Breast epithelium (tissue), 4 donors: ENCODE measurements at places on chromosomes 2 and 18. TPM values are rescaled to one million over a fixed set of nuclear protein-coding genes. Genes with fewer than 3 reads are reported as not detected.

DNA sequence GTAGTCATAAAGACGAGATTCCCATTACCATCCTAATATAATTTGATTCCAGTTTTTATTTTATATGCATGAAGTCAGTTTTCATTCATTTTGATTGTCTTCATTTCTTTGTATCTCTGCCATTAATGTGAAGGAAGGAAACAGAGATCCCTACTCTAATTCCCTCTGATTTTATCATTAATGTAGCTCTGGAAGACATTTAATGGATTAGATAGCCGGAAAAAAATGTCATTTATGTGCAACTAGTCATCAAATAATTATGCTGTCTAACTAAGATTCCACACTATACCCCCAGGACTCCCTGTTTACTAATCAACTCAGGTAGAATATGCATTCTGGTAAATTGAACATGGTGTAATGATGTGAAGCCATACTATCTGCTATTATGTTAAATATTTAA lies 19.9 kb downstream of the RHBDD1 start:
- no peak for DNase-seq

DNA sequence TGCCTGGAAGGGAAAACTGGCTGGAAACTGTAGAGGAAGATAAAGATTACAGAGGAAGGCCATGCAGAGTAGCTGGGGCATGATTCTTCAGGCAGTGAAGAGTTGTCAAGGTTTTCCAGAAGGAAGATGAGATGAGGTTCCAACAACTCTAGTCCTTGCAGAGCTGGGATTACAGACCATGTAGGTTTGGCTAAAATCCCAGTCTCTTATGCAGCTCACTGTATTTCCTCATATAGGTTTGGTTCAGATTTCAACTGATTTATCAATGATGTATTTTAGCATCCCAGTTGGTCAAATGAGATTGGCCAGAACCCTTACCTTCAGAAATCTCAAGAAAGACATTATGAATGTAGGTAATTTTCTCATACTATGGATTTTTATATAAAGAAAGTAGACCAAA lies 16.4 kb downstream of the FAP start:
- DNase-seq: no peak

- no peak for DNase-seq
Measured at GRCh38 chr2:23312996-23313606, 71.9 kb upstream of the KLHL29 start.

GRCh38 chr18:44921974-44922373 lies 241.3 kb downstream of the SETBP1 start:
- no peak for DNase-seq

DNA sequence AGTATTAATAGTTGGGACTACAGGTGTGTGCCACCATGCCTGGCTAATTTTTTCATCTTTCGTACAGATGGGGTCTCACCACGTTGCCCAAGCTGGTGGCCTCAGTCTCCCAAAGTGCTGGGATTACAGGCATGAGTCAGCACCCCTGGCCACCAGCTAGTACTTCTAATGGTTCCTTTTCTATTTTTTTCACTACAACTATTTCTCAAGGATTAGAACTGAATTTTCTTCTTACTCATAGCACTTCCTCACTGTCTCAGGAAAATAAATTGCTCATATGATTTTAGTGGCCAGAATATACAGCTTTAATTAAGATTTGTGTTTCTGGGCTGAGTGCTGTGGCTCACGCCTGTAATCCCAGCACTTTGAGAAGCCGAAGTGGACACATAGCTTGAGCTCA lies 43.2 kb upstream of the SOS1 start:
- no peak for DNase-seq

- DNase-seq: no peak
Measured at GRCh38 chr2:224055101-224055500, 16.0 kb upstream of the SERPINE2 start.

Gene RBFA
- total RNA-seq: 35.2 TPM

Gene RGPD3
- 2.2 TPM for total RNA-seq

DNA sequence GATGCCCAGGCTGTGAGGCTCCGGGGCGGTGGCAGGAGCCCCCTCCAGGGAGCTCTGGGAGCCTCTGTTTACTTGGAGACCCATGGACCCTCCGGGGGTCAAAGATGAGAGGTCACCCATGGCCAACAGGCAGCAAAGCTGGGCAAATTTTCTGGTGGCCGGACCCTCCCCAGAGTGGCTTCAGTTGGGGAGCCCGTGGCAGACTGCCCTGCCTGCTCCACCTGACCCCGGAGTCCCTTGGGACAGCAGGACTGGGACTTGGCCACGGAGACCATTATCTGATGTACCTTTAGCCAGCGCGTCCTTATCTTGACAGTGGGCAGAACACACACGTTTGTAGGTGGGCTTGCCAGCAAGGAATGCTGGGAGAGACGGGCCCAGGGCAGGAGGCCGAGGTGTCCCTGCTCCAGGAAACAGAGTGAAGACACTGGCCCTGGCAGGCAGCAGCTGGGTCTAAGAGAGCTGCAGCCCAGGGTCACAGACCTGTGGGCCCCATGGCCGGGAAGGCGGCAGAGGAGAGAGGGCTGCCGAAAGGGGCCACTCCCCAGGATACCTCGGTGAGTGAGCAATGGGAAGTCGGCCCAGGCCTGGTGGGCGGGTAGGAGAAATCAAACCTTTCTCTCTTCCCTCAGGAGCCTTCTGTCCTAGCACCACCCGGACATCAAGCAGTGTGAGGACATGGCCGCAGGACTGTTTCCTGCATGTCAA lies at the start of the genes ABCG5 and ABCG8:
Gene ABCG5, minus strand, starts transcription at position 280 of the 708 bp plus-strand sequence. Its CDS starts 160 bp downstream, at position 120.
Gene ABCG8, plus strand, starts transcription at position 412 of the 708 bp plus-strand sequence. Its CDS starts 83 bp downstream, at position 495.
- no peak for DNase-seq

Gene CRYGD
- total RNA-seq: not detected

Gene KCNG2
- total RNA-seq: 1.6 TPM

- no peak for DNase-seq
Measured at GRCh38 chr2:219514196-219514761, at the start of gene ASIC4. ASIC4 (plus strand) TSS chr2:219514482; CDS start chr2:219514725, 243 bp downstream.

Gene PLGLB2
- 5.6 TPM for total RNA-seq

Gene KIAA2012
- not detected for total RNA-seq

Gene PPIG
- 67.9 TPM for total RNA-seq

DNA sequence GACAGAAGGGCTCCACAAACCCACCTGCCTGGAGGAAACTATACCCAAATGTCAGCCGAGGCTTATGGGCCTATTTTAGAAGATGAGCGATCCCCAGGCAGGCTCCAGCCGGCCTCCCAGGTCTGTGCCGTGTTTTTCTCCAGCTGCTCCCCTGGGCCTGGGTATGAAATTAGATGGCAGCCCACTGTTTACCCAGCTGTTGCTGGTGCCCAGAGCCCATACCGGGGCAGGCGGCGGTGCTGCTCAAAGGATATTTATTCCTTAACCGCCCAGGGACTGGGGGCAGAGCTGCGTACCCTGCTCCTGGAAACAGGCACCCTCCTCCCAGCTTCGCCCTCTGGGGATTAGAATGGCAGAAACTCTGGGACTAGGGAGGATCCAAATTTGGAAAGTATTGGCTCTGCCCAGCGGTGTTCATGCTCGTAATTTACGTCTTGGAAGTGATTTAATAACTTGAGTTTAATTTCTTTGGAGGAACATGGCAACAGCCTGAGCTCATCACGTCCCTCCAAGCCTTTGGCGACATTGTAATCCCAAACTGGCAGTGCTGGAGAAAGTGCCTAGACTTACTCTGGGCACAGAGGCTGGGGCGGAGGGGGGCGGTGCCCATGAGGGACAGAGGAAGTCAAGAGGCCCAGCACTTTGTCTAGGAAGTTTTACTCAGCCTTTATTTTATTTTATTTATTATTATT lies 199.2 kb downstream of the KLHL29 start:
- DNase-seq: no peak

Gene FSIP2
- 0.64 TPM for total RNA-seq

Gene UGT1A9
- total RNA-seq: not detected

GRCh38 chr2:190794790-190795189 lies 85.8 kb upstream of the GLS start:
- no peak for DNase-seq

DNA sequence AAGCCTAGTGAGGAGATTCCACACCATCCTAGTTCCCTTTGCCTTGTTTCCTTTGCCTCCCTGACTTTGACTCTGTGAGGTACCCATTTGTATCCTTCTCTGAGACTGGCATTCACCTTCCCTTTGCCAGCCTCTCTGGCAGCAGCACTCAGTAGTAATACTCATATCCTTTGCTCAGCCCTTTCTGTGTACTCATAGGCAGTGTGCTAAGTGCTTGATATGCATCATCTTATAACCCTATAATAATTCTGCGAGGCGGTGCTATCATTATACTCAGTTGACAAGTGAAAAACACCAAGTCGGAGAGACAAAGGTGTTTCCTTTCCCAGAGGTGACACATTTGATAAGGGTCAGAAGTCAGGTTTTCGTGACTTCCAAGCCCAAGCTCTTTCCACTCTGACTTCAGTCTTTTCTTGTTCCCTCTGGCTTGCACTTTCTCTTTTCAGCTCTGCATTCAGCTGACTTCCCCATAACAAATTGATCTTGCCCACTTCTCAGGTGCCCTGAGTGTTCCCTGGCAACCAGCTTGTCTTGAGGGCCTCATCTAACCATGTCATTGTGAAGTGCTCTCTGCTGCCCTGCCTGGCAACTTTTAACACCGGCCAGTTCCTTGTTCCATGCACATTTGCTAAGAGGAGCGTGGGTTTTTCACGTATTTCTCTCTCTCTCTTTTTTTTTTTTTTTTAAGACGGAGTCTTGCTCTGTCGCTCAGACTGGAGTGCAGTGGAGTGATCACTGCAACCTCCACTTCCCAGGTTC lies 94.5 kb upstream of the UPP2 start:
- no peak for DNase-seq

GRCh38 chr2:173205375-173205774 lies 129.7 kb downstream of the MAP3K20 start:
- DNase-seq: no peak

DNA sequence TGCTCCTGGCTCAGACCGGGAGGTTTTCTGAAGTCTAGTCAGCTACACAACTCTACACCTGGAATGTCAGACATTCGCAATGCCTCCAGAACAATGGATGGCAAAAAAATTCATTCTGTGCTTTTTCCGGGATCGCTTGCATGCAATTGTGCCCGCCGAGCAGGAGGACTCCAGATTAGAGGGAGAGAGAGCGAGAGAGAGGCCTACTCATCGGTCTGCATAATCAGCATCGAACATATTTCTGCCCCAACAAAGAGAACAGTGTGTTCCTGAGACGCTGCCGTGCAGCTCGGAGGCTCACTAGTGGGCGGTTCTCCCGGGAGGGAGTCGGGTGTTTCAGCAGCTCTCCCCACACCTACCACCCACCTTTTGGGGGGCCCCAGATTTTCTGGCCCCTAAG lies 117.1 kb downstream of the KLHL29 start:
- peak; percentile 71 for DNase-seq

Gene ARHGAP15
- total RNA-seq: 10.7 TPM

DNA sequence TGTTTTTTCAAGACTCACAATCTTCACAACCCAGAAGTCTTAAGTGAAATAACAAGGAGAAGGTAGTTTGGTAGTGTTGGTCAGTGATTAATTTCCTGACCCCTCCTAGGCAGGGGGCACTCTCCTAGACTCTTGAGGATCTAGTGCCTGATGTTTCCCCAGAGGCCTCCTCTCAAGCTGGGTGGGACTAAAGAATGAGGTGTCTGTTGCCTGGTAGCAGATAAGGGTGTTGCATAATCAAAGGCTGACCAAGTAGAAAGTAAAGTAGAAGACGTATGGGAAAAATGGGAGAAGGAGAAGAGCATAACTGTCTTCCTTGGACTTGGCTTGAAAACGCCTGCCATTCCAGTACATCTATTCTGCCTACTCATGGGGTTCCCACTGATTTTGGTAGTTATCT lies 37.8 kb downstream of the VIT start:
- no peak for DNase-seq

GRCh38 chr2:168192839-168193616 lies 54.4 kb downstream of the STK39 start:
- no peak for DNase-seq

Gene POTEF
- not detected for total RNA-seq

DNA sequence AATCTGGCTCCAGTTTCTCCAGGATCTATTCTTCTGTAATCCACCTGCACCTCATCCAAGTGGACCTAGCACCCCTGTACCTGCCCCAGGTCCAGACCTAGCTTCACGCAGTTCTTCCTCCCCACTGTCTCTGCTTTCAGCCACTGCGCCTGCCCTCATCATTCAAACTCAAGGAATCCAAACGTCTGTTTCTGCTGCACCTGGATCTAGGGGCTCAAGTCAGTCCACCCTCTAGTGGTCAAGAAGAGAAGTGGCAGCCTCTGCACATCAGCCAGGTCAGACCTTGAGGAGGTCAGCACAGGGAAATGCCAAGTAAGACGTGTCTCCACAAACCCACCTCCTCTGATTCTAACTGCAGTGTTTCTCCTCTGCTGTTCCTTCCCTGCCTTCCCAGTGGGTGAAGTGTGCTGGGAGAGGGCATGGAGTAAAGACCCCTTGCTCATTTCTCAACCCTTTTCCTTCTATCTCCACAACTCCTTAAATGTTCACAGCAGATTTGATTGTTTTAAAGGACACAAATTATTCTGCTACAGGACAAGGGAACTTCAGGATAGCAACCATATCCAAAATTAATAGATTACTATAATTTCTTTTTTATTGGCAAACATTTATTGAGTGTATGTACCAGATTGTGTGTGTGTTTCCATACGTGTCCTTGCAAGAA lies 8.6 kb upstream of the RNF152 start:
- DNase-seq: no peak

DNA sequence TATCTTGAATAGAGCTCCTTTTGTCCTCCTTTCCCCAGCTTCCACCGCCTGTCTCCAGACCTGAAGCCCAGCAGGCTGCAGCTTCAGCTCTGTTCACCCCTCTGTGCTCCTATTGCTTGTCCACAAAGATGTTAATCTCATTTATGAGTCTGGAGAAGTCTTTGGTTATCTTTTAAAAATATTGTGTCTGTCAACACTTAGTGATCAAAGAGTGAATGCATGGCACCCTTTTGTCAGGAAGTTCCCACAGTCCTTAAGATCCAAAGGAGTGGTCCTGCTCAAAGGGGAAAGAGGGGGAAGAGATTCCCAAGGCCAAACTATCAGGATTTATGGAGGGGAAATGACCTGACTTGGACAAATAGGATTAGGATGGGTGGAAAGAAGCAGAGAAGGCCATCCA lies 118.9 kb downstream of the ACAA2 start:
- DNase-seq: no peak

Gene UXS1
- total RNA-seq: 30.5 TPM
